Lung microvascular endothelial cell (primary cell): ENCODE measurements at places on chromosomes 12 and 14.

GRCh38 chr14:22803687-22803974, 11.6 kb downstream of the SLC7A7 start:
- no peak for DNase-seq

- no peak for DNase-seq
Observed at GRCh38 chr14:44712024-44712815, 205.1 kb upstream of the FSCB start.

DNA sequence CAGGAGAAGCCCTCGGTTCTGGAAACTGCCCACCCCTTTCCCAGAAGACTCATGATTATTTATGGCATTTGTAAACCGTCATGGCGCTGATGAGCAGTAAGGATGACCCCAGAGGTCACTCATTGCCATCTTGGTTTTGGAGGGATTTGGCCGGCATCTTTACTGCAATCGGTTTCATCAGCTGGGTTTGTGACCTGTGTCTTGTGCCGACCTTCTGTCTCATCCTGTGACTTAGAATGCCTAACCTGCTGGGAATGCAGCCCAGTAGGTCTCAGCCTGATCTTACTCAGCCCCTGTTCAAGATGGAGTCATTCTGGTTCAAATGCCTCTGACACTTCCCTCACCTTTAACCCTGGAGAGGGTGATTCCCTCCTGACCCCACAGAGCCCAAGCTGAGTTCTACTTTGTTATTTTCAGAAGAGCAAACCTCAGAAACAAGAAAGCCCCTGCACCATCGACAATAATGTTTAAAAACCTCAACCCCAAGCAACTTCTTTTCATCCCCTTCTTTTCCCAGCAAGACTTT, 105.5 kb upstream of the SFSWAP start:
- no peak for DNase-seq

GRCh38 chr12:124024263-124024678, 51.3 kb downstream of the ZNF664 start:
- DNase-seq, result no peak

- no peak for DNase-seq
Observed at GRCh38 chr14:76829650-76830421, 3.6 kb downstream of the LRRC74A start.

- DNase-seq, result no peak
Observed at GRCh38 chr12:11681207-11681606, 31.7 kb downstream of the ETV6 start.

- peak; percentile 38 for DNase-seq
Observed at GRCh38 chr14:103296987-103297386, 37.0 kb upstream of the EIF5 start.

DNA sequence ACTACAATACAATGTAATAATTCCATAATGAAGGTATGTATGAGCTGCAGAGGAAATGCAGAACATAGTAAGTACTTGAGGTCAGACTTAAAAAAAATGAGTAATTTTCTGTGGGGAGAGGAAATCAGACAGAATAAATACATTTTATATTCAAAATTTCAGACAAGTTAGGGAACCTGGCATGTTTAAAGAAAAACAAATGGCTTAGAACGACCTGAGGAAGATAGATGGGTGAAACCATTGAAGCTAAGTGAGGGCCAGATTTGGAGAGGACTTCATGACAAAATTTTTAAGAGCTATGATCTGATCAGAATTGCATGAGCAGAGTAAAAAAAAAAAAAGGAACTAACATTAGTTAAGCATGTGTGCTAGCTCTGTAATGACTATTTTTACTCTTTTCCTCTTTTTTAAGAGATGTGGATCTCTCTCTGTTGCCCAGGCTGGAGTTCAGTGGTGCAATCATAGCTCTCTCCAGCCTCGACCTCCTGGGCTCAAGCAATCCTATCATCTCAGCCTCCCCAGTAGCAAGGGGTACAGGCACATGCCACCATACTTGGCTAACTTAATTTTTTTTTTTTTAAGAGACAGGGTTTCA, 157.6 kb upstream of the PDE3A start:
- DNase-seq, result no peak

GRCh38 chr12:30753233-30753632, 1.5 kb downstream of the CAPRIN2 start:
- DNase-seq, result peak; percentile 38

- DNase-seq, result peak; percentile 77
Observed at GRCh38 chr12:57479376-57480115, at the start of gene ARHGAP9. Gene ARHGAP9 (minus strand): TSS chr12:57479866. CDS start chr12:57479406, 460 bp downstream.

- peak; percentile 90 for DNase-seq
Observed at GRCh38 chr12:54229624-54230212, 40.9 kb upstream of the SMUG1 start.

DNA sequence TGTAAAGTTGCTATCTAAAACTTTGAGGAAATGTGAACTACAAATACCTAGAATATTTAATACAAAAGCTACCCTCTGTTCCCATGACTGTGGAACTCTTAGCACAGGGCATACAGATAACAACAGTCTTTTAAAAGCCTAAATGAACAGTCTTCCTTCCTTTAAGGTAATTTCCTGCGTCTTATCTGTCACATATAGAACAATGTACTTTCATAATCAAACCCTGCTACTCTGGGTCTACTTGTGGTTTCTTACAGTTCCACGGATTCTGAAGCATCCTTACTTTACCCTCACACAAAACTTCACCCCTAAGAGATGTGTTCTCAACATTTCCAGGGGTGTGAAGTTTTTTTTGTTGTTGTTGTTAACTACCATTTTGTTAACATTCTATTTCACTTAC, 5.1 kb downstream of the PKP2 start:
- no peak for DNase-seq

DNA sequence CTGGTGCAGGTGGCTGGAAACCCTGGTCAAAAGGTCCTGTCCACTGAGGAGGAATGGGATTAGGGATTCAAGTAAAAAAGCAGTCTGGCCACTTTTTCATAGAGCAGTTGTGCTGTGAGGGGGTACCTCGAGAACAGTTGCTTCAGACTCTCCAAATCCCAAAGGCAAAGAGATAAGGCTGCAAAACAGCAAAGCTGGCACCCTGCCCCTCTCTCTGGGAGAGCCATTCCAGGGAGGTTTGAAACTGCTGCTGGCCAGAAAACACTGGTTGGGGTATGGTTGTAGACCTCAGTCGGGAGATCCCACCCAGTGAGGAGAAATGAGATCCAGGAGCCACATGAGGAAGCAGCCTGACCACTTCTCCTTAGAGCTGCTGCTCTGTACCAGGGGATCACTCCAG, 137.3 kb downstream of the CEP83 start:
- no peak for DNase-seq

DNA sequence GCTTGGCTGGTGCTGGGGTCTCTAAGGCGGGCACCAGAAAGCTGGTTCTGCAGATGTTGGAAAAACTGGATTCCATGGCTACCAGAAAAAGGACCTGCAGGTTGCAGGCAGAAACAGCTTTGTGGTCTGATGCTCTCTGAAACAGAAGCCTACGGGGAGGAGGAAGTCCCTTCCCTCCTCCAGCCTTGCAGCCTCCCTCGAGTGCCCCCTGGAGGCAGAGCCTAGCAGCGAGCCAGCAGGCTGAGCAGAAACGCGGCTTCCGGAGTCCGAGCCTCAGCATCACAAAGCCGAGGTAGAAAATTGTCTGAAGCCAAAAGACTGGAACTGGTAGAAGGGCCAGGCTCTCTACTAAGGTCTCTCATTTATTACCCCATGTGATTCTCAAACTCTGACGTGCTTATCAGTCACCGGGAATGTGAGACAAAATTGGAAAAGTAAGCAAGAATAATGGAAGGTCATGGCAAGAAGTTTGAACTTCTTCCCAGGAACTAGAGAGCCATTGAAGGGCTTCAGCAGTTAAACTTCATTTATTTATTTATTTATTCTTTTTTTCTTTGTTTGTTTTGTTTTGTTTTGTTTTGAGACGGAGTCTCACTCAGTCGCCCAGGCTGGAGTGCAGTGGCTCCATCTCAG, 82.2 kb upstream of the CPSF6 start:
- peak; percentile 77 for DNase-seq

DNA sequence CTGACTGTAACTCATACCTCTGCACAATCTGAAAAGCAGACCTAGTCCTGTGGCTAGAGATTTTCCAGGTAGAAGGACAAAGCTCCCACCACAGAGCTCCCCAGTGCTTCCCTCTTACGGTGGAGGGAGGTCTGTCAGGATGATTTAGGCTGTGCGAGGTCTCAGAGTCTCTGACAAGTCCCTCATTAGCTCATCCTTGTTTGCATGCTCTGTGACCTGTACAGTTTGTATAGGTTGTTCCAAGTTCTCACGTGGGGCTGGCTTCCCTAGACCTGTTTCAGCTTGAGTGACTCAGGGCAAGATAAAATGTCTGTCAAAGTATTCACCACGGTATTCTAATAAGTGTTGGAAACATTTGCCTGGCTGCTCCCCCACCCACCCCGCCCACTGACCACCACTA, 34.8 kb downstream of the ASCL1 start:
- DNase-seq, result no peak

DNA sequence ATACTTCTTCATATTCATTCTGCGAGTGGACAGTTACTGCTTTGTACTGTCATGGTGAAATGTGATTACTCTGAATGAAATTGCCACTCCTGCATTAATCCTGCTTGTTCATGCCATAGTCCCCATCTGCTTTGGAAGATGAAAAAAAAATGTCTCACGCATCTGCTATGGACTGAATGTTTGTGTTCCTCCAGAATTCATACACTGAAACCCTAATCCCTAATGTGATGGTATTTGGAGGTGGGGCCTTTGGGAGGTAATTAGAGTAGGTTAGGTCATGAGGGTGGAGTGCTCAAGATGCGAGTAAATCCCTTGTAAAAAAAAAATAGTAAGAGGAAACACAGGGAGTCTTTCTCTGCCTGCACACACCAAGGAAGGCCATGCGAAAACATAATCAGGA, 427.2 kb downstream of the TMTC2 start:
- DNase-seq, result no peak

DNA sequence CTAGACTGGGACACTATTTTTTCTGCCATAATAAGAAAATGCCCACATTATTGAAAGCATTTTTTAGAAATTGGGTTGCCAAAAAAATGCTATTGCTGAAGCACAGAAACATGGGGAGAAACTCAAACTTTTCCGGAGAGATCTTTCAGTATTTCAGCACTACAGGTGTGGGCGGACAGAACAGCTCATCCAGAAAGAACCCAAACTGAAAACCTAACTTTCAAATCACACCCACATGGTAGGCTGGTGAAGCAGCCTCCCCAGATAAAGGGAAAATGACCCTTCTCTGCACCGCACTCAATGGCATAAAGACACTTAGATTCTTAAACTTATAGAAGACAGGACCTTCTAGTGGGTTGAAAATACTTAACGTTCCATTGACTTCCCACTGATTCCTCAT, 62.3 kb upstream of the TMPO start:
- DNase-seq, result no peak

DNA sequence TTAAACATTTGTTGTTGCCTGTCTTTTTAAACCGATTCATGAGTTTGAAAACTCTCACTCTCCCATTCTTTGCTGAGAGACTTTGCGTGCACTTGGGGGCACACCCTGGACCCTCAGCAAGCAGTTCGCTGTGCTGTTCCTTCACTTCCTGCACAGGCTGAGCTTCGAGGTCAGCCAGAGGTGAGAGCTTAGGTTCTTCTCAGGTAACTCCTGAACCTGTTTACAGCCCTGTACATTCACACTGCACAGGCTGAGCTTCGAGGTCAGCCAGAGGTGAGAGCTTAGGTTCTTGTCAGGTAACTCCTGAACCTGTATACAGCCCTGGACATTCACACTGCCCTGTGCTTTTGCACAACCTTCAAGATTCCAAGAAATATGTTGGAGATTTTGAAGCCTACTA, 9.8 kb upstream of the CLECL1 start:
- no peak for DNase-seq

GRCh38 chr14:102671410-102671809, 79.0 kb downstream of the RCOR1 start:
- DNase-seq, result no peak
